Stimulated activated CD4-positive, alpha-beta T cell treated with anti-CD3 and anti-CD28 coated beads, TNF-alpha, amount 100 ng/mL, for 48 hours (primary cell): ENCODE measurements at places on chromosomes 1 and 21.

GRCh38 chr1:29195881-29196291, 14.2 kb upstream of the SRSF4 start:
- DNase-seq = no peak

DNA sequence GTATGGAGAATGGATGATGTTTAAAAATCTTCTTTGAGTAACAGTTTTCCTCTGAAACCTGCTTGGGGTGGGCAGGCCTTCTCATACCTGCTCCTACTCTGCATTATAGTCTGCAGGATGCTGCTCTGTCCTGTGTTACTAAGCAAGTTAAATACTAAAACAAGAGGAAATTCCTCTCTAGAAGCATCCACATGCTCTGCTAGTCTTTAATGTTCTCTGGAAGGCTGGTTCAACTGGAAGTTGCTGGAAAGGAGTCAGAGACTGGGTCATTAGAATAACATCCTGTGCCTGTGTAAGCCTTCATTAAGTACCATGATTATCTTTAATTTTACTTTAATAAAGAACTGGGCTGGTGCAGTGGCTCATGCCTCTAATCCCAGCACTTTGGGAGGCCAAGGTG, 5.8 kb downstream of the SELP start:
- no peak for DNase-seq

- DNase-seq = no peak
These were observed 10.5 kb upstream of the GNG12 start for GRCh38 chr1:67843746-67844145.

GRCh38 chr21:36946949-36947356, 19.5 kb downstream of the HLCS start:
- DNase-seq = no peak

DNA sequence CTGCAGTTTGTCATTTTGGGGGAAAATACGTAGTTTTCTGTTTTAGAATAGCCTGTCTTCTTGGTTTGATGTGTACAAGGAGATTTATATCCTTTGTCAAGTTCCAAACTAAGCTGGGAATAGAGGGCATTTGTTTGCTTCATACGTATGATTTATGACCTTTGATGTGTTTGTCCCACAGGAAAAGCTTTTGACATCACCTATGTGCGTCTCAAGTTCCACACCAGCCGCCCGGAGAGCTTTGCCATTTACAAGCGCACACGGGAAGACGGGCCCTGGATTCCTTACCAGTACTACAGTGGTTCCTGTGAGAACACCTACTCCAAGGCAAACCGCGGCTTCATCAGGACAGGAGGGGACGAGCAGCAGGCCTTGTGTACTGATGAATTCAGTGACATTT, 79.9 kb downstream of the LAMC1 start:
- DNase-seq = no peak

GRCh38 chr1:193144361-193144938, 22.6 kb downstream of the CDC73 start:
- no peak for DNase-seq
